ENCODE measurements at places on chromosomes 6 and 20.

- no peak for DNase-seq
Measured at GRCh38 chr6:12657884-12658283, 58.7 kb upstream of the PHACTR1 start.

- no peak for DNase-seq
Measured at GRCh38 chr6:41032830-41033229, 6.2 kb downstream of the UNC5CL start.

DNA sequence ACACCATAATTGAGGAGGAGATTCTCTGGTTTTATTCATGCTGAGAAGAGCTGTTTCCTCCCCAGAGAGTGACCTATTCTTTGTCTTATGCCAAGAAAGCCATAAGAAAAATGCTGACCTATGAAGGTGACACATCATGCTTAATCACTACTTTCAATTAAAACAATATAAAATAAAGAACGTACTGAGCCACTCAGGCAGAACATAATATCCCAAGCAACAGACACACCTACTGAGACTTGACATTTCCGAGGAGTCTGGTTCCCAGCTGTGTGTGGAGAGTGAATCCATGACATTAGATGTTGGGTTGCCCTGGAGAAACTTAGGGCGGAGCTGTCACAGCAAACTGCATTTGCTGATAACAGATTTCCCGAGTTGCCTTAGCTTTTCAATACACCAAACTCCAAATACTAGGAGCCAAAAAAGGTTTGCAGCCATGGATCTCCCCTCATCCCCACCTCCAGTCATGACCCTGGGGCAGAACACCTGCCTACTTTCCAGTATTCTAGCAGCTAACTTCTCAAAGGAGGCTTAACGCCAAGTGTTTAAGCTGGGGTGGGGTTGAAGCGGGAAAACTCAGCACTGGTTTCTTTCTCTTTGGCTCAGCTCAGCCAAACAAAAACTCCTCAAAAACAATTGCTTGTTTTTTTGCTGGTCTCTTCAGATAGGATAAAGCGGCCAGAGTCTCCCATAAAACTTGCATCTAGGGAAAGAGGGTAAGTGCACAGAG, 92.2 kb downstream of the BACH2 start:
- DNase-seq = no peak

GRCh38 chr6:25971187-25971821, 8.7 kb downstream of the TRIM38 start:
- DNase-seq = peak; percentile 77

All from adrenal gland (tissue), 19 donors.